AG08395 (cell line): ENCODE measurements at places on chromosomes 2 and 18.

- DNase-seq, result no peak
These were observed 1041.2 kb upstream of the CDH2 start for GRCh38 chr18:29218091-29218490.

GRCh38 chr18:61734396-61734795 is 158.4 kb downstream of the RNF152 start:
- DNase-seq, result no peak

GRCh38 chr2:127563458-127564428 is 28.3 kb downstream of the MYO7B start:
- no peak for DNase-seq

GRCh38 chr2:20104900-20105545 is 53.6 kb upstream of the LAPTM4A start:
- no peak for DNase-seq

- no peak for DNase-seq
These were observed 36.0 kb downstream of the MRPL33 start for GRCh38 chr2:27807476-27807875.

DNA sequence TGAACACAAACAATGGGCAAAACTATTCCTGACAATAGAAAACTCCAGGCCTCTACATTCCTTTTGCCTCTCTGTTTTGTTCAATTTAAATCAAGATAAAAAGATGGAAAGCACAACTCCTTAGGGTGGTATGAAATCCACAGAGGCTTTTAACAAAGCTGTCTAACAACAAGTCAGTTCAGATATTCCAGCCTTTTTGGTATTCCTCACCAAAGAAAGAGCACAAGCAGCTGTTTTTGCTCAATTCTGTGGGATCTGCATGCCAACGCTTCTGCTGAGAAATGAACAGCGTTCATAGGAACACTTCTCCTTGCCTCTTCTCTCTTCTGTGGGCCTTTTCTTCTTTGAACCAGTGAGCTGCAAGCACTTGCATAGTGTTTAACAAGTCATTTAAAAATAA is 411.6 kb upstream of the TCF4 start:
- peak; percentile 35 for DNase-seq

DNA sequence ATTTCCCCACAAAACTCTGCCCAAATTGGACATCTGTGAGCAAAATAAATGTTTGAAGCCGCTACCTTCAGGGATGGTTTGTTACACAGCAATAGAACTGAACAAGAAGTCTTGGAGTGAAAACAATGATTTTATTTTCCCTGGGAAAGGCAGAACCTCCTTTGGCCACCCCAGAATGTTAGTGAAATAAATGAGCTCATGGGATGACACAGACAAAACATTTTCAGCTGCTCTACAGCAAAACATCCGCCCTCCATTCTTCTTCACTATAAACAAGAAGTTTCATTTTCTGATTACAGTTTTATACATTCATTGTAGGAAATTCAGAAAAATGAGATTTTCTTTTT is 4.3 kb upstream of the EFHD1 start:
- no peak for DNase-seq

DNA sequence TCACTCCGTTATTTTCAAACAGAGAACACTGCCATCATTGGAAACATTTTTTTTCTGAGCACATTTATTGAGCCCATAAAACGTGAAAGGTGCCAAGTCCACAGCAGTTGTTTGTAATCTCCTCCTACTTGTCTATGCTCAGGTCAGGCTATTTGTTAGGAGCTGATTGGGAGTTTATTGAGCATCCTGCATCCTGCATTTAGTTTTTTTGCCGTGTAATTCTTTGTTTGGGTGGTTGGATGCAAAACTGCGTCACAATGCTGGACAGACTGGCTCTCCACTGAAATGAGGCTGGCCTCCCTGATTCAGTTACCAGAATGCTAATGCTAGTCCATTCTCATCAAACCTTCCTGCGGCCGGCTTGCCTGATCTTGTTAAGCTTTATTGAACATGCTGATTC is 71.4 kb downstream of the RAPGEF4 start:
- no peak for DNase-seq

GRCh38 chr18:45361125-45361851 is 254.0 kb upstream of the SLC14A2 start:
- peak; percentile 43 for DNase-seq

- no peak for DNase-seq
These were observed 44.0 kb upstream of the HPCAL1 start for GRCh38 chr2:10258726-10259125.

DNA sequence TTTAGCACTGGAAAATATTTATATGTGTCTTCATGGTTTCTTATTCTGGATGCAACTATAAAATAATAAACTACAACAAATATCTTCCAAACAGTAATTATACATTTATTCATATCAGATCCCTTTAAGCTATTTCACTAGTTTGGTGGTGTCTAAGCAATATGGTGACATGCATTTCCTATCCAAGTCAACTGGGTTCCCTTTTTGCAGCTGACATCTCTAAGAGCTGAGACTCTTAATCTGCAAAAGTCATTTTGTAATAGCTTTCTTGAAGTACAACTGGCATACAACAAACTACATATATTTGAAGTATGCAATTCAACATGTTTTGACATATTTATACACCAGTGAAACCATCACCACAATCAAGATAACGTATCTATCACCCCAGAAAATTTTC is 59.9 kb upstream of the SLC1A4 start:
- DNase-seq, result no peak

- no peak for DNase-seq
These were observed 30.2 kb upstream of the RHOB start for GRCh38 chr2:20416723-20417122.
